Lung (tissue), 17 donors: ENCODE measurements at places on chromosomes 11 and 22.

GRCh38 chr22:30492144-30492543 is 13.4 kb downstream of the SEC14L4 start:
- no peak overlapping the region for H3K4me3 ChIP-seq
- no peak overlapping the region for H3K27ac ChIP-seq
- H3K4me1 ChIP-seq = no peaks in the 10 kb centered on the region
- no peak for DNase-seq
- no peaks in the 10 kb centered on the region for H3K36me3 ChIP-seq

DNA sequence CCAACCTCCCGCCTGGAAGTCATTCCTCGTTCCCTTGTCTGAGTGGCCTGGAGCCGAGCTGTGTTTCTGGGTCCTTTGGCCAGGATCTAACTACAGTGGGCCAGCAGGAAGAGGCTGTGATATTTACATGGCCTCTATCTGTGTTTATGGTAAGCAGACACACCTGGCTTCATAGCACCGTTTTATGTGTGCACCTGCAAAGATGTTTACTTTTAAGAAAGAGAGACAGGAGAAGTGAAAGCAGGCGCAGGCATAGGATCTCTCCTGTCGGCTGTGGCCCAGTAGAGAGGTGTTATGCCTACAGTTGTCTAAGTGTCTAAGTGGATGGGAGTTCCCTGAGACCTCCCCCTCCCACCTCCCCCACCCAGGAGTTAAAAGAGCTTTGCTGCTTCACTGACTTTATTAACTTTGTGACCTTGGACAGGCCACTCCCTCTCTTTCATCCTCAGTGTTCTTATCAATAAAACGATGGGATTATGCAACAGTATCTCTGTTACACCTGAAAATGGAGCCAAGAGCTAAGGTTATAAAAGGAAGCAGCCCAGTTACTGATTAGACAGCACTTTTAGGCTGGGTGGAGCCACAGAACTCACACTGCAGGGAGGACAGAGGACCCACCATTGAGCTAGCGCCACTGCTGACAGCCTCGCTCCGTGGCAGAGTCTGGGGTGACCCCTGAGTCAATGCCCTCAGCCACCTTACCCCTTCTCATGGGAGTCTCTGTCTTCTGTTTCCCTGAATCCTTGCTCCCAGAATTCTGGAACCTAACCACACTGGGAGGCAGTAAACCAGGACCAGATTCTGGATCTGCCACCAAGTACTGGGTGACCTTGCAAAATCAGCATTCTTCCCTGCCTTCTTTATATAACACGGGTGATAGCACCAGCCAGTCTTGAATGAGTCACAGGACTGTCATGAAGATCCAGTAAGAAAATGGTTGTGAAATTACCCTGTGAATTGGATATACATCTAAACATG is 22.0 kb downstream of the ST14 start:
- H3K27me3 ChIP-seq = no peaks in the 10 kb centered on the region
- H3K36me3 ChIP-seq = no peaks in the 10 kb centered on the region
- H3K27ac ChIP-seq = peak overlapping the region; percentile 72

DNA sequence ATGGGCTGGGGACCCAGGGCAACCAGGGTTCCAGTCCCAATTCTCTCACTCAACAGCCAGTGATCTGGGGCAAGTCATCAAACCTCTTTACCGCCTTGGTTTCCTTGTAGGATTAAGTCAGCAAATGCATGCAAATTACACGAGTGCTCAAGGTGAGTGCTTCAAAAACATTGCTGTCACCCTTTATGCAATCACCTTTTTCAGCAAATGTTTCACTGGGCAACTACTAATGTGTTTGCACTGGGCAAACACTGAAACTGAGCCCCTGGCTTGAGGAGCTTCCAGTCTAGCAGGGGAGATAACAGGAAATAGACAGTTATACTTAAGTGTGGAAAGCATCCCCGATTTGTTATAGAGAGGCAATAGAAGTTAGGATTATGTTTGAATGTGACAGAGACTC is 37.7 kb upstream of the DMC1 start:
- H3K4me3 ChIP-seq = no peak overlapping the region
- H3K27ac ChIP-seq = no peak overlapping the region
- DNase-seq = no peak
- H3K27me3 ChIP-seq = no peaks in the 10 kb centered on the region

GRCh38 chr11:29627541-29627940 is 389.3 kb downstream of the KCNA4 start:
- H3K4me1 ChIP-seq = no peaks in the 10 kb centered on the region
- no peak for DNase-seq
- no peaks in the 10 kb centered on the region for H3K27me3 ChIP-seq
- H3K27ac ChIP-seq = no peak overlapping the region

DNA sequence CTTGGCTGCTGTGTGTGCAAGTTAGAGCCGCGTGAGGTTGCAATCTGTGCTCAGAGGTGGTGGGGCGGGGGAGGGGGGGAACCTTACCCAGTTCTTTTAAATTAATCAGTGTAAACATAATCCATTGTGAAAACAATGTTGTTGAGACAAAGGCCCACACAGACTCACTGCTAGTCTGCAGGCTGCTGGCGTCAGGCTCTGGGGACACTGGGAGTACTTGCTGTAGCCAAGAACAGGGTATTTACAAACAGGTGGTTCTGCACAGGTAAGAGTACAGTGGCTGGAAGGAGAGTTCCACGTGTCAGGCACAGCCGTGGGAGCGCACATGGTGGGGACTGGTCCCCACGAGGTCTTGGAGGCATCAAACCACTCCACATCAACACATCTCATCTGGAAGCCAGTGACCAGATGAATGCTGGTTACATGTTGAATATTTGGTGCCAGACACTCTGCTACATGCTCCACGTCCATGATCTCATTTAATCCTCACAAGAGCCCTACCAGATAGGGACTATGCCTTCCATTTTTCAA is 27.4 kb downstream of the SCUBE1 start:
- peaks cover 13% of the 10 kb centered on the region for H3K4me1 ChIP-seq
- H3K4me3 ChIP-seq = no peak overlapping the region
- no peaks in the 10 kb centered on the region for H3K27me3 ChIP-seq
- no peaks in the 10 kb centered on the region for H3K36me3 ChIP-seq
- DNase-seq = no peak
- no peak overlapping the region for H3K27ac ChIP-seq

- H3K4me1 ChIP-seq = peaks cover 2% of the 10 kb centered on the region
- H3K36me3 ChIP-seq = no peaks in the 10 kb centered on the region
- H3K27ac ChIP-seq = no peak overlapping the region
- no peak for DNase-seq
Measured at GRCh38 chr22:50134481-50134880, 36.0 kb upstream of the PANX2 start.

- H3K27me3 ChIP-seq = no peaks in the 10 kb centered on the region
- H3K36me3 ChIP-seq = peaks cover 6% of the 10 kb centered on the region
- peak overlapping the region; percentile 28 for H3K27ac ChIP-seq
- peaks cover 7% of the 10 kb centered on the region for H3K4me1 ChIP-seq
- DNase-seq = no peak
Measured at GRCh38 chr11:68269414-68270081, 2.2 kb downstream of the C11orf24 start.

GRCh38 chr11:13280092-13280722 is 2.6 kb downstream of the BMAL1 start:
- DNase-seq = no peak
- H3K27ac ChIP-seq = no peak overlapping the region
- H3K27me3 ChIP-seq = peaks cover 38% of the 10 kb centered on the region
- no peak overlapping the region for H3K4me3 ChIP-seq

DNA sequence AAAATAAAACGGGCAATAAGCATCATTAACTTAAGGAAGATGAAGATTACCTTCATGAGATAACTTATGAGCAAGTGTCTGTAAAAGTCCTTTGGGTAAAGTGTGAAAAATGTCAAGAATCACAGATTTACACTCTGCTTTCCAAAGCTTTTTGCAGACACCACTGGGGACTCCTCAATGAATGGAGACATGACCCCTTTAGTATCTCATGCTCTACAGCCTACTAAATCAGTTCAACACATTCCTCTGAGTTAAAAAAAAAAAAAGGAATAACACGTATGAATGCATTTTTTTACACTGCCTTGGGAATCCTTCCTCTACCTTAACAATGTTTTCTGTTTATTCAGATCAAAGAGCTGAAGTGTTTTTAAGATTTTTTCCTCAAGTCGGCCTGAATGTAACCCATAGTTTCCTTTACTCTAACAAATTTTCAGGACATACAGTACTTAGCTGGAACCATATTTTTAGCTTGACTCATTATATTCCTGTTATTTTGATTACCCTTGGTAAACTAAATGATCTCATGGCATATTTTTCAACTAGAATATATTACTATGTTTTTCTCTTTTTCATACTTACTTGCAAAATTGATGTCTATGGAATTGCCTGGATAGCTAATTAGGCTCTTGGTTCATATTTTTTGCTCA is 25.9 kb upstream of the RAB30 start:
- H3K27ac ChIP-seq = no peak overlapping the region
- DNase-seq = no peak
- H3K36me3 ChIP-seq = no peaks in the 10 kb centered on the region
- H3K27me3 ChIP-seq = no peaks in the 10 kb centered on the region
- no peak overlapping the region for H3K4me3 ChIP-seq

GRCh38 chr22:48045369-48045768 is 1282.9 kb downstream of the TBC1D22A start:
- H3K36me3 ChIP-seq = no peaks in the 10 kb centered on the region
- no peak overlapping the region for H3K27ac ChIP-seq
- no peaks in the 10 kb centered on the region for H3K4me1 ChIP-seq
- no peaks in the 10 kb centered on the region for H3K27me3 ChIP-seq
- H3K4me3 ChIP-seq = no peak overlapping the region

- no peaks in the 10 kb centered on the region for H3K36me3 ChIP-seq
- no peak overlapping the region for H3K4me3 ChIP-seq
- no peaks in the 10 kb centered on the region for H3K4me1 ChIP-seq
- no peak overlapping the region for H3K27ac ChIP-seq
Measured at GRCh38 chr11:124791626-124792341, 8.4 kb downstream of the MSANTD2 start.

- peak; percentile 23 for DNase-seq
- H3K36me3 ChIP-seq = no peaks in the 10 kb centered on the region
- H3K4me1 ChIP-seq = no peaks in the 10 kb centered on the region
Measured at GRCh38 chr11:121291896-121292494, 576 bp upstream of the SC5D start.

- no peak overlapping the region for H3K27ac ChIP-seq
- H3K4me3 ChIP-seq = no peak overlapping the region
- H3K27me3 ChIP-seq = no peaks in the 10 kb centered on the region
- DNase-seq = no peak
- H3K36me3 ChIP-seq = no peaks in the 10 kb centered on the region
Measured at GRCh38 chr22:22458896-22459588, 49.5 kb downstream of the ZNF280B start.

DNA sequence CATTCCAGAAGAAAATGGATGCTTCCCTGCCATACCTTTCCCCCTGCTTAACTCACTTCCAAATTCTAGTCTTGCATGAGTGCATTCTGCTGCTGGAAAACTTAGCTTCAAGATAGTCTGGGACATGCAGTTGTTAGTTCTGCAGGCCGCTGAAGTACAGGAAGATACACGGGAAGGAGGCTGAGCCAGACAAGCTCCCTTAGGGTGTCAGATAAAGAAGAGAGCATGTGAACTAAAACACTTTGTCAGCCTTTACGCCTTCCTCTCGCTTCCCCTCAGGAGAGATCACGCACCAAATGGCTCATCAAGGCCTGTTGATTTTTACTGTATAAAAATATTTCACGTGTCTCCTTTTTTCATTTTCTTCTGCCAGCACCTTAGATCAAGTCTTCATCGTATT is 420.7 kb downstream of the INSC start:
- no peak for DNase-seq
- H3K4me3 ChIP-seq = no peak overlapping the region
- H3K27ac ChIP-seq = no peak overlapping the region
- H3K27me3 ChIP-seq = no peaks in the 10 kb centered on the region
- H3K4me1 ChIP-seq = no peaks in the 10 kb centered on the region
- no peaks in the 10 kb centered on the region for H3K36me3 ChIP-seq

- no peaks in the 10 kb centered on the region for H3K36me3 ChIP-seq
- peak overlapping the region; percentile 47 for H3K27ac ChIP-seq
- H3K4me3 ChIP-seq = no peak overlapping the region
- peaks cover 8% of the 10 kb centered on the region for H3K4me1 ChIP-seq
- DNase-seq = no peak
Measured at GRCh38 chr11:86192519-86193257, 51.9 kb upstream of the EED start.

GRCh38 chr11:79122759-79123158 is 318.1 kb downstream of the TENM4 start:
- no peaks in the 10 kb centered on the region for H3K36me3 ChIP-seq
- no peaks in the 10 kb centered on the region for H3K27me3 ChIP-seq

DNA sequence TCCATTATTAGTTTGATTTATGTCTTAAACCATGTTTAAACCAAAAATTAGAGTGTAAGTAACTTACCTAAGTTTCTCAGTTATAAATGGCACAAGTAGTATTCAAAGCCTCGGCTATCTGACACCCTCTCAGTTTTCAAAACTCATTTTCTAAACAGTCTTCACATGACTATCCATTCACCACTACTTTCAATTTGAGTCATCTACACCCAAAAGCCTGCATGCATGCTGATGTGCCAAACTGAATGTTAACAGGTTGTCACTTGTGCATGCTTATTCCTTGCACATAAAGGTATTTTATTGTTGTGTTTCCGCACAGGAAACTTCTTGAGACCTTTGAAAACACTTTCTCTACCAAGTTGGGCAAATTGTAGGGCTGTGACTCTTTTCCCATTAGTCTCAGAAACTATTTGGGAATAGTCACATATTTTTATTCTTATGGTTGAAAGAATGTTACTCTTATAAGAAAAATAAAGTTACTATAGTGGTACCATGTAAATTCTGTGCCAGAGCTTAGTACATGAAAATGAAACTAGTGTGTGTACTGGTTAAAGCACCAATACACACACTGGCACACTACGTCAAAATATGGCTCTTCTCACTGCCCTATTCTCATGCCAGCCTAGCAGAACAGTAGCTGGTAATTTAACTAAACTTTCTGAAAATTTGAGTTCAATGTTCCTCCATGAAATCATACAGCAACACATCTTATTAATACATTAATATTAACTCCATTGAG is 2.2 kb upstream of the OR51E2 start:
- H3K4me3 ChIP-seq = no peak overlapping the region
- H3K36me3 ChIP-seq = no peaks in the 10 kb centered on the region
- H3K4me1 ChIP-seq = peaks cover 6% of the 10 kb centered on the region
- H3K27me3 ChIP-seq = no peaks in the 10 kb centered on the region
- no peak overlapping the region for H3K27ac ChIP-seq
- DNase-seq = no peak

- no peak overlapping the region for H3K4me3 ChIP-seq
- no peaks in the 10 kb centered on the region for H3K27me3 ChIP-seq
- H3K36me3 ChIP-seq = no peaks in the 10 kb centered on the region
Measured at GRCh38 chr22:49626361-49627216, 201.1 kb downstream of the BRD1 start.

DNA sequence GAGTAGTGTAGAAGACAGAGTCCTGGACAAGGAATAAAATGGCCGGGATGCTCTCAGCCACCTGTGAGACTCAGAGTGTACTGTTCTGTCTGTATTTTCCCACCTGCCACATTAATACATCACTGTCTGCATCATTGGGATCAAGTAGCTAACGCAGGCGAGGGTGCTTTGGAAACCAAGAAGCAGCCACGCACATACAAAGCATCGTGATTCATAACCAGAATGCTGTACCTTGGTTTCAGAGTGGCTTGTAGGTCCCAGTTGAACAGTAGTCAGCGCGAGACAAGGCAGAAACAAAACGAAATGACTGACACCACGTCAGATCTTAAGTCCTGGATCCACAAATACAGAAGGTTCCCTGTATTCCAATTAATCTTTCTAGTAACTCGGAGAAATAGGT is 198.3 kb downstream of the GRIK4 start:
- H3K4me1 ChIP-seq = peaks cover 4% of the 10 kb centered on the region
- no peaks in the 10 kb centered on the region for H3K27me3 ChIP-seq
